NCI-H187 treated with DMSO at 0.1 percent for 48 hours (cell line): ENCODE measurements at places on chromosomes 6 and 20.

DNA sequence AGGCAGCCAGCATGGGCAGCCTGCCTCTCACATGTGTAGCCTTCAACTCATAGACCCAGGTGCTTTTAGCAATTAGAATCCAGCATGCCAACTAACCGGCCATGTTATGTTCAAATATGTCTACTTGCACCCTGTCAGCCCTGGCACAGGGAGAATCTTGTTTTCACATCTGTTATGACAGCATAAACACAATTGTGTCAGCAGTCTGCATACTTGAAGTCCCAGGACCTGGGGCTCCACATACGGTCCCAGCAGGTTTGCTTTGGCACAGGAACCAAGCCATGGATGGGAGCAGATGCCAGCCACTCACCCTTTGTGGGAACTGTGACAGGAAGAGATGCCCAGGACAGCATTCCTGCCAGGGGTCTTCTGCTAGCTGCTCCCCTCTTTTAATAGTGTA is 67.2 kb upstream of the SYNDIG1 start:
- no peak for DNase-seq

- DNase-seq = no peak
These were observed 3.2 kb downstream of the NKX2-2 start for GRCh38 chr20:21510414-21511384.

- DNase-seq = no peak
These were observed 125.6 kb downstream of the CARMIL1 start for GRCh38 chr6:25404693-25405169.

- no peak for DNase-seq
These were observed at the start of gene TXLNB for GRCh38 chr6:139291813-139292619. TSS of gene TXLNB (minus strand) at chr6:139291998. CDS start at chr6:139288899, 3,099 bp downstream.

DNA sequence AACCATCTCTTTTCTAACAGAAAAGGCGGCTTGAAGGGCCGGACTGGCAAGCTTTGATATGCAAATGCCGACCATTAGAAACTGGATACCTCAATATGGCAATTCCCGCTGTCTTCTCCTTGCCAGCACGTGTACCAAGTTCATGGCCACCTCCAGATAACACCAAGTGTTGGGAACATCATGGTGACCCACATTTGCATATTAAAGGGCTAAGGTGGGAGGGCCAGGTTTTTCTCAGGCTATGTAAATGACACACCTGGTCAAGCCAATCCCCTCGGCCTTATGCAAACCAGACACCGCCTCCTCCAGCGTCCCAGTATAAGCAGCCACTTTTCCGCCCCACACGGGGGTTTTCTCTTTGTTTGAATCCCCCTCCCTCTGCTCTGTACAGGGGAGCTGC is 110.7 kb downstream of the DACT2 start:
- no peak for DNase-seq

GRCh38 chr6:57262488-57262887 is 40.4 kb upstream of the RAB23 start:
- DNase-seq = no peak

- DNase-seq = no peak
These were observed 37.7 kb downstream of the ARHGAP18 start for GRCh38 chr6:129672341-129672682.

DNA sequence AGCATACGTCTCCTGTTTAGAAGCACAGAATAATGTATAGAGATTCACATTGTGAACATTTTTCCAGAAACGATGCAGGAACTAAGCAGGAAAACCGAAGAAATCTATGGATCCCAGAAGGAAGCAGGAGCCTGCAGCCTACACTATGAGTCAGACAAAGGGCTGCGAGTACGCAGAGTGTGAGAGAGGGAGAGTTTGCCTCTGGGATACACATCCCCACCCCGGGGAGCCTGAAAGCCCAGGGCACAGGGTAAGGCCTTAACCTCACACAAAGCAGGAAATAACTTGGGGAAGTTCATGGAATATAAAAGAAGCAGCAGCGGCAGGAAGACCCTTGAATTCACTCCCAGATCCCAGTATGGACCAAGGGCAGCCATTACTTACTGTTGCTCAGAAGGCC is 842.1 kb upstream of the MANEA start:
- DNase-seq = no peak

- no peak for DNase-seq
These were observed 389.0 kb upstream of the SYNCRIP start for GRCh38 chr6:86031713-86032112.

DNA sequence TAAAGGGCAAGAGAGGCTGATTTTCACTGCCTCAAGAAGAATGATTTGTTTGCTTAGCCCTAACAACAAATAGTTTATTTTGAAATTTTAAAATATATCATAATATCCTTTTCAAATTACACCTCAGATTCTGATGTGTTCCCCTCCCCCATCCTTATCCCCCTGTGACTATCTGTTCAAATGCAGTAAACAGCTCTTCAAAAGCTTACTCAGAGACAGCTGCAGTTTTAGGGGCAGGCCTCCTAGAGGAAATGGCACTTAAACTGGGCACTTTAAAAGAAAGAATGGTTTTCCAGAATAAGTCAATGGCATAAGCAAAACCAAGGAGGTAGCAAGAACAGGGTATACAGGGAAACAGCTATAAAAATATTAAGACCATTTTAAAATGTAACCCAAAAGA is 118.6 kb upstream of the UST start:
- DNase-seq = peak; percentile 30

DNA sequence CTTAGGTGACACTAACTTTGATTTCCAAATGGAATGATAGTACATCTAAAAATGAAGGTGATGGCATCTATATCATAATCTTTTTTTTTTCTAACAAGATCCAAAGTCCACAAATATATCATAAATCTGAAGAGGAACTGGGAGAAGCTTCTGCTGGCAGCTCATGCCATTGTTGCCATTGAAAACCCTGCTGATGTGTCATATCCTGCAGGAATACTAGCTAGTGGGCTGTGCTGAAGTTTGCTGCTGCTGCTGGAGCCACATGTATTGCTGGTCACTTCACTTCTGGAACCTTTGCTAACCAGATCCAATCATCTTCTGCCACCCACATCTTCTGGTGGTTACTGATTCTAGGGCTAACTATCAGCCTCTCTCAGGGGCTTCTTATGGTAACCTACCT is 27.4 kb upstream of the KHDC1 start:
- no peak for DNase-seq

GRCh38 chr20:21708738-21709534 is 3.5 kb downstream of the PAX1 start:
- DNase-seq = no peak

GRCh38 chr20:51766994-51767866 is 960 bp downstream of the ATP9A start:
- DNase-seq = peak; percentile 68

GRCh38 chr6:134647861-134648260 is 302.0 kb downstream of the ALDH8A1 start:
- no peak for DNase-seq

GRCh38 chr20:46670585-46671584 is 18.4 kb downstream of the TP53RK start:
- DNase-seq = no peak

DNA sequence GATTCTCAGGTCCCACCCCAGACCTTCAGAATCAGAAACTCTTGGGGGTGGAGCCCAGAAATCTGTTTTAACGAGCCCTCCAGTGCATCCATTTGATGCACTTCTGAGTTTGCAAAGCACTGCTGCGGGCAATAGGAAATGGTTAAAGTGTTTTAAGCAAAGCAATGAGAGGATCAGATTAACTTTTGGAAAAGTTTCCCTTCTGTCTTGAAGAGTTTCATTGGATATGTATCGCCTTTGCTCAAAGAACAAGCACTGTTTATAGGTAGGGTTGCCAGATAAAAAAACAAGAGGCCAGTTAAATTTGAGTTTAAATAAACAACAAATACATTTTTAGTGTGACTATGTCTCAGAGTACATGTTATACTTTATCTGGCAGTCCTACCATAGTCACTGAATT is 226.0 kb downstream of the BMP7 start:
- no peak for DNase-seq

DNA sequence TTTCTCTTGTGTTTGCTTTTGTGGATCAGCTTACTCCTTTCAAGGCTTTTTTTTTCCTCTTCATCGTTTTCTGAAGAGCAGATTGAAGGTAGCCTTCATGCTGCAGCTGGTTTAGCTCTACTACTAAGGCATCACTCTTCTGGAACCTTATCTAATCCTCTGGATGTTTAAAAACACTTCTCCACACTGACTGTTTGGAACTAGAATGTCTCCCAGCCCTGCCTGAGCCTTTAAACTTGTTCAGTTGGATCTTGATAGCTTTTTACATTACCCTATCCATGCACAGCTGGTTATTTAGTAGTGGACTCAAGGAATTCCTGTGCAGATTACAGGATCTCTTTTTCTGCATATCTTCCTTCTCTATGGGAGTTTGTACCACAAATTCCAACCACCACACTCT is 108.9 kb upstream of the ASCC3 start:
- no peak for DNase-seq

DNA sequence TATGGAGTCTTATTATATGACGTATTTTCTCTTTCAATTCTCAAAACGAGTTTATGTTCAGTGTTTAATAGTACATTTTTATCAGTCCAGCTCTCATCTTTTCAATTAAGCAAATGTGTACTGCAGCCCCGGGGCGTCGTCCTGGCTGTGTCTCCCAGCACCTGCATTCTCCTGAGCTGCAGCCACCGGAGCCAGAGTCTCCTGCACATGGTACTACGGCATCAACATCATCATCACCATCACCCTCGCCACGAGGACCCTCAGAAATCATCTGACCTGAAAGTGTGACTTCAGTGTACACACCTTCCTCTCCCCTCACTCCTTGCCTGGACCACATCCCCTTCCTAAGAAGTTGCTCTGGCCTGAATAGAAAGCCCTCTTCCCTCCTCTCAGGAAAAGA is 267.7 kb upstream of the ARID1B start:
- DNase-seq = no peak

DNA sequence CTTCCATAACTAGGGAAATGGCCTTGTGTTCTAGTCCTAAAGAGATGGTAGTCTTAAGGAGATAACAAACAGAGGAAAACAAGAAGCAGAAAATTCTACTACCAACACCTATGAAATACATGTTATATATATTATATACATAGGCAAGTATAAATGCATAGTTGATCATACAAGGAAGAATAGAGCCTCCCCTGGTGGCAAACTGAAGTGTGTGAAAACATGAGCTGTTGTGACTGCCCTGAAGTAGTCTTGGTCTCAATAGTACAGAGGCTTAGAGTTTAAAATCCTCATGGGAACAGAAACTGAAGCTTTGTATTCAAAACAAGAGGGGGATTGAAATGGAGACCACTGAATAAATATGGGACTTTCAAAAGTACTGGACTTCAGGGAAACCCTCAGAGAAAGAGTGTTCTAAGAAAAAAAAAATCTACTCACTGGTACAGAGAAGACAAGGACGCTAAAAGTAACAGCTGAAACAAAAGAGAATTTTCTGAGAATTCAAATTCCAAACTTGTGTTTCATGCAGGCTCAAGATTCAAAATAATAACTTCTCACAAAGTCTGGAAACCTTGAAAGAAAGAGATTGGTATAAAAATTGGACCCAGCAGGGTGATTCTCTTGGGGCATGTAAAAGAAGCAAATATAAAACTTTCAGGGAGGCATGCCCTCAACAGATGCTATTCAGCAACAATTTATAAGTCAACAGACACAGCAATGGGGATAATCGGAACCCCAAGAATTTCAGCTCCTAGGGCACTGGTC is 59.7 kb upstream of the SAMD3 start:
- no peak for DNase-seq

- DNase-seq = no peak
These were observed 14.3 kb upstream of the CDH22 start for GRCh38 chr20:46322641-46323040.

- DNase-seq = no peak
These were observed 383.8 kb upstream of the JAG1 start for GRCh38 chr20:11057624-11058023.

- DNase-seq = no peak
These were observed 90.1 kb upstream of the PREP start for GRCh38 chr6:105492706-105493673.
